Mucosa of gallbladder (tissue), 1 donor: ENCODE measurements at places on chromosomes 7 and 10.
A peak's percentile ranks its signal among the peaks of the same experiment; 100 is the strongest.

- no peak for DNase-seq
Measured at GRCh38 chr7:134741907-134742635, 37.4 kb upstream of the CALD1 start.

- no peak for DNase-seq
Measured at GRCh38 chr10:128165536-128165935, 39.3 kb upstream of the MKI67 start.

GRCh38 chr7:104327534-104327933 is 869 bp upstream of the LHFPL3 start:
- no peak for DNase-seq

- DNase-seq: no peak
Measured at GRCh38 chr10:97858001-97858439, 8.4 kb downstream of the GOLGA7B start.

DNA sequence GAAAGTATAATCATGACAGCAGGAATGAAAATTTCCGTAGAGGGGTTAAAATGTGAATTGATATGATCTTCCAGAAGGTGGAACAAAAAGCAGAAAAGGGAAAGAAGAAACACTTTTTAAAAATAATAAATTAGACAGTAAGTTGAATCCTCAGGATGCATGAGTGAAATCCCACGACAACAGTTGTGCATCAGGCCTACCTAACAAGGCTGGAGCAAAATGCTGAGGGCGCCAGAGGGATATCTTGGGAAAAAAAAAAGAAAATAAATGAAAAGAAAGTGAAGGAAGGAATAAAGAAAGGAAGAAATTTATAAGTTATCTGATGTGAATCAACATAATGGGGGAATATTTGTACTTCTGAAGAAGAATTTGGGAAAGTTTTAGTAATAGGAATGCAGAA is 13.0 kb upstream of the HUS1 start:
- DNase-seq: no peak

DNA sequence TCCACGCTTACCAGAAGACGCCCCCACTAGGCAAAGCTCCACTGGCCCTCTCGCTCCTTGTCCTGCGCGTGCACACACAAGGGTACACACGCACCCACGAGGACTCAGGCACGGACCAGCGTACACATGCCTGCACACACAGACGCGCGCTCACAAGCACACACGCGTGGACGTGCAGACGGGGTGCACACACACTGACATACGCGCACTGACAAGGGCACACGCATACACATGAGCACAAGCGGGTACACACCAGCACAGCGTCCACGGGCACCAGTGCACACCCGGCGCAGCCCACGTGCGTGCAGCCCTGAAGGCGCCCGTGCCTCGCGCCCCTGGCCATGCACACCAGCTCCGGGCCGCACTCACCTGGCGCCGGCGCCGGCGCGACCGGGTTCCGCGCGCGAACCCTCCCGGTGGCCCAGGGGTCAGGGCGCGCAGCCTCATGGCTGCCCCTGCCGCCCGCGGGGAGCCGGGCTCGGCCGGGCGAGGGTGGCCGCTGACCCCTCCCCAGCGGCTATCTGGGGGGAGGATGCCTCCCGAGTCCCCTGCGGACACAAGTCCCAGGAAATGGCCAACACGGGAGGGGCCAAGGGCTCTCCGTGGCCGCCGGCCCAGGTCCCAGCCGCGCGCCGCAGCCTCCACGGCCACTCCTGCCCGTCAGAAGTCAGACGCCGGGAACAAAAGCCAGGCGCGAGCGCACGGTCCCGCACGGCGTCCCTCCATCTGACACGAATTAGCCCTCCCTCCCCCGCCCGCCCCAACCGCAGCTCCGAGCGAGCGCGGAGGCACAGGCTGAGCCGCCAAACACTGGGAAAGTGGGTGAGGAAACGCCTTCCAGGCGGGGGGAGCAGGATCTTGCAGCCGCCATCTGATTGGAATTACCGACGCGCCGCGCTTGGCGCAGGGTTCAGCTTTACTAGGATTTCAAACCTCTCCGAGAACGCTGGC is 45.0 kb downstream of the TNS3 start:
- peak; percentile 55 for DNase-seq

GRCh38 chr10:24177636-24178035 is 31.3 kb upstream of the KIAA1217 start:
- DNase-seq: no peak

- DNase-seq: no peak
Measured at GRCh38 chr7:128121711-128122530, 90.7 kb upstream of the LRRC4 start.

DNA sequence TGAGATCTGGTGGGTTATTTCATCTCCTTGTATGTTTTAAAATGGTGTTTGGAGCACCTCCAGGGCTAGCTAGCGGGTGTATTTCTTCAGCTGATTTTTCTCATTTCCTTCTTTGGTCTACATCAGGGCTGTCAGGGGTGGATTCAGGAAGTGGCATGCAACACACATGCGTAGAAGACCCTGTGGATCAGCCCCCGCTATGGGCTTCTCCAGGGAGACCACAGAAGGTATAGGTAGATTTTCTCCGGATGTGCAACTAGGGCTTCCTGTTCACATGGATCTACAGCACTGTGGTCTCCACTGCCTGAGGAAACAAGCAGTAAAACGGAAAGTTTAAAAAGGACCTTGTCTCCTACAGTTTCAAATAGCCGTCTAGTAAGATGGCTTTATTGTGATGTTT is 10.4 kb downstream of the NUB1 start:
- peak; percentile 19 for DNase-seq

DNA sequence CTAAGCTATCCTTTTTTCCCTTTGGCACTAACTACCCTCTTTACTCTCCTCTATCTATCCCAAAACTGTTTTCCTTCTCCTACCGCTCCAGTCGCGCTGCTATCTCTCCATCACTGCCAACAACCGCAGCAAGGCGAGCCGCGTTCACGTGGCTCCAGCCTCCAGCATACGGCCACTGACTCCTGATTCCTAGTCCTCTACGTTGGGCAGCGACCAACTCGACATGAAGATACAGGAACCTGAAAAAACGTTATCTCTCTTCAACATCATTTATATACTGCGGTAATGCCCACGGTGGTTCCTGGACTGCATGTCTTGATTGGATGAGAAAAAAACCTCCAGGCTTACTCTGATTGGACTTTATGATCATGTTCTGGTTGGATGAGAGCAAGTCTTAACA is 129.5 kb downstream of the ZNF716 start:
- no peak for DNase-seq

GRCh38 chr7:30911561-30911969 is at the start of gene AQP1:
Gene AQP1 (plus strand): TSS chr7:30911853. CDS start chr7:30911910, 57 bp downstream.
- peak; percentile 94 for DNase-seq

- no peak for DNase-seq
Measured at GRCh38 chr7:40922316-40922670, 780.6 kb downstream of the INHBA start.

DNA sequence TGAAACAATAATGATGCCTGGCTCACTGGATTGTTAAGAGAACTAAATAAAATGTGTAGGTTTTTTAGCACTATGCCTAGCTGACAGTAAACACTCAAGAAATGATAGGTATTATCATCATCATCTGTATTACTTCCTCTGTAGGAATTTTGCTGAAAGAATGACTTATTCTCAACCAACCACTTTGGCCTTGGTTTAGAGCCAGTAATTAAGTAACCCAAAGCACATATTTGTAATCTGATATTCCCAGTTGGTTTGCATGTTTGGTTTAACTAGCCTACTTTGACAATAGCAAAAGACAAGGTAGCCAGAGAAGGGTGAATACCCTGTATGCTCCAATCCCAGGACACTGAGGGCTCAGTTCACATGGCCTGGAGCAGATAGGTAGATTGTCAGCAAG is 34.4 kb downstream of the BCAP29 start:
- no peak for DNase-seq

DNA sequence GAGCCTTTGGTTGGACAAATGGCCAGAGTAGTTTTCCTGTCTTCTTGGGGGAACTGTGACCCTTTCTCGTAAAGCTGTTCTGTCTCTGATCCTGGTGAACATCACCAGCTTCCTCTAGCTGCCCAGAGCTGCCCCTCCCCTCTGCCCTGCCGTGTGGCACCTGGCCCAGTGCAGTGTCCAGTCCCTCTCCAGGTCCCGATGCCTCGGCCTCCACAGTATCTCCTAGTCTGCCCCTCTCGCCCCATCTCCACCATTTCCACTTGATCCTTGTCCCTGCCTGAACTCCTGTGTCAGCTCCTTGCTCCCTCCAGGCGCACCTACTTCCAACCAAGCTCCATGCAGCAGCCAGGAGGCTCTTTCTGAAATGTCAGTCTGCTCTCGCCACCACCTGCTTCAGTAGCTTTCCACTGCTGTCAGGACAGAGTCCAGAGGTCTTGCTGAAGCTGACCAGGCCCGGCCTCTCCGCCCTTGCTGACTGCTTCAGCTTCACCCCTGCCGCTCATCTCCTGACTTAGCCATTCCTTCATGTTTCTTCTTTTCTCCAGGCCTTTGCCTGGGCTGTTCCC is 133.6 kb downstream of the GRK5 start:
- no peak for DNase-seq

- peak; percentile 11 for DNase-seq
Measured at GRCh38 chr7:36863901-36864701, 139.8 kb upstream of the AOAH start.

- no peak for DNase-seq
Measured at GRCh38 chr10:13161857-13162271, 506 bp downstream of the MCM10 start.

GRCh38 chr7:98354052-98354451 is 46.8 kb downstream of the BAIAP2L1 start:
- no peak for DNase-seq

GRCh38 chr10:81876253-81877077 is 1.5 kb downstream of the NRG3 start:
- DNase-seq: no peak

- no peak for DNase-seq
Measured at GRCh38 chr7:142838461-142839213, 16.2 kb upstream of the EPHB6 start.

DNA sequence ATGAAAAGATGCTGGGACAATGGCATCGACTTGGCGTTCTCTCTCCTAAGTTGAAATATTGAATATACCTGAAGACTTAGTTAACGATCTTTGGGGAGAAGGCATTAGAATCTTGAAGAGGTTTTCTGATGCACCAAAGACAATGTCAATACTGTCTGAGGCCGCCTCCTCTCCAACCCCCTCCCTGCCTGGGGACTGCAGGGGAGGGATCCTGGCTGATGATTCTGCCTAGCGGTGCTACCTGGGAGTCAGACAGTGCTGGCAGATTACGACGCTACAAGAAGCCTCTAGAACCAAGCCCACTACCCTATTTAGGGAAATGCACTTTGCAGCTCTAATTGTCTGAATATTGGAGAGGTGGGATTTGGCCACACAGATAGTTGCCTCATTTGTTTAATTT is 145.6 kb upstream of the HABP2 start:
- DNase-seq: no peak

DNA sequence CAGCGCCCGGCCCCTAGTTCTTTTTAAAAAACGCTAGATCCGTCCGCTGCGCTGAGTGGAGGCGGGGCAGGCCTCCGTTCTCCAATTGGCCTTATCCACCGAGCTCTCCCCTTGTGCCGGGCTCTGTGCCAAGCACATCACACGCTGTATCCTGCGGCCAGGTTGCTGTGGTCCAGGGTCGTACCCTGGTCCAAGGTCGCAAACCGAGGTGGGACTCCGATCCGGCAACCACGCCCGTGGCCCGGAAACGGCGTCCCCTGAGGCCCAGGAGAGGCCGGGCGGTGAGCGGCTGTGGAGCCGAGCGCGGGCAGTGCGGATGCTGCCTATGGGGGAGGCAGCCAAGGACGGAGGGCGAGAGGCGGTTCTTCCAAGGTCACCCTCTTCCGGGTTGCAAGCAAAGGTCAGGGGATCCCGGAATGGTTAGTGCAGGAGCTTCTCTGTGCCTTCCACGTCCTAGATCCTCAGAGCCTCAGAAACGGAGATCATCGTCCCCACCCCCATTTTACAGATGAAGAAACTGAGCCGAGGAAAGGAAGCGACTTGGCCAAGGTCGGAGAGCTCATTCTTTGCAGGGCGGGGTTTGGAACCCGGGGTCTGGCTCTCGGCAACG is 72.4 kb upstream of the LRRC4 start:
- DNase-seq: no peak
